ENCODE measurements at places on chromosomes 11 and 22.
A peak's percentile ranks its signal among the peaks of the same experiment; 100 is the strongest.

DNA sequence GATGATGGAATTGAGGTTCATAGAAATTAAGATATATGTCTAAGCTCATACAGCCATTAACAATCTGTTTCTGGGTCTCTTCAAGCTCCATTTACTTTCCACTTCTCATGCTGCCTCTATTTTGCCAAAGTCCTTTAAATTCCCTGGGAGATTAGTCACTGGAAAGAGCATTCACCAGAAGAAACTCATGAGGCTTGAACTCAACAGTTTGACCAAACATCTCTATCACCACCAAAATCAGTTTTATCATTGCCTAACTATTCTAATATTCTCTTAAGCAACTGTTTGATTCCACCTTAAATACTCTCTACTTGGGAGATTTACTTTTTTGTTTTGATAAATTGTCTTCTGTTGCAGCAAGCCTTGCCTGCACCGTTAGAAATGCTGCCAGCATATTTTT, 881.3 kb downstream of the KCNA4 start:
- no peak for ATAC-seq

DNA sequence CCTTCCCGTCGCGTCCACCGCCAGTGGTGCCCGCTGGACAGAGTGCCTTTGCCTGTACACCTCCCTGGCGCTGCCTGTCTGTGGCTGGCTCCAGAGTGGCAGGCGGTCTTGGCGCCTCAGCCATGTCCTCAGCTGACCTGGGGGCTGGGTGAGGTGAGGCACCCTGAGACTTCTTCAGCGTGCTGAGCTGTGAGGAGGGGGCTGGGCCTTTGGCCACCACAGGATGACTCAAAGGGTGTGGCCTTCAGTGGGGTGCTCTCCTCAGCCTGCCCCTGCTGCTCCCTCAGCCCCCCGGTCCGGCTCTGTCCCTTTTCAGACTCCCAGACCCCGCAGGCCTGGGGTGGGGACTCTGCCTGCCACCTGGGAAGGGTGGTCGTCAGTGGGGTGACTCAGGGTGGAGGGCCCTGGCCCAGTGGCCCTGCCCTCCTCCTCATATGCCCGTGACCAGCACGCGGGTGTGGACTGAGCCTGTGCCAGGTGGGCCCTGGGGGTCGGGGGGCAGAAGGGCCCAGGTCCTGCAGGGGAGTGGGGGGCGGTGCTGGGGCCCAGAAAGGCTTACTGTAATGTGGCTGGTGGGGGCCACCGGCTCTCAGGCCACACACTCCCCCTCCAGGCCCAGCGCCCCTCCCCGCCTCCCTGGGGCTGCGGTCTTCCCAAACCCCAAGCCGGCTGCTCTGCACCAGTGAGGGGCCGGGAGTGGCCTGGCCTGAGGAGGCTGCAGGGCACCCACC, 15.9 kb downstream of the CRELD2 start:
- ATAC-seq, result no peak

GRCh38 chr11:38456371-38456770, 1858.3 kb upstream of the RAG2 start:
- ATAC-seq, result no peak

DNA sequence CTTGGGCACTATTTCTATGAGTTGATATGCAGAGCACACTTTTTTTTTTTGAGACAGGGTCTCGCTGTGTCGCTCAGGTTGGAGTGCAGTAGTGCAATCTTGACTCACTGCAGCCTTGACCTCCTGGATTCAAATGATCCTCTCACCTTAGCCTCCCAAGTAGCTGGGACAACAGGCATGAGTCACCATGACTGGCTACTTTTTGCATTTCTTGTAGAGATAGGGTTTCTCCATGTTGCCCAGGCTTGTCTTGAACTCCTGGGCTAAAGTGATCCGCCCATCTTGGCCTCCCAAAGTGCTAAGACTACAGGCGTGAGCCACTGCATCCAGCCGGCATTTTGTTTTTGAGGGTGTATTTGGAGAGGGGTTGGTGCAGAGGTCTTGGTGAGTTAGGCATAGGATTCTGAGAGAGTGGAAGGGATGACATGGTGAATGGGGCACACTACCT, 29.9 kb upstream of the MTCH2 start:
- no peak for ATAC-seq

DNA sequence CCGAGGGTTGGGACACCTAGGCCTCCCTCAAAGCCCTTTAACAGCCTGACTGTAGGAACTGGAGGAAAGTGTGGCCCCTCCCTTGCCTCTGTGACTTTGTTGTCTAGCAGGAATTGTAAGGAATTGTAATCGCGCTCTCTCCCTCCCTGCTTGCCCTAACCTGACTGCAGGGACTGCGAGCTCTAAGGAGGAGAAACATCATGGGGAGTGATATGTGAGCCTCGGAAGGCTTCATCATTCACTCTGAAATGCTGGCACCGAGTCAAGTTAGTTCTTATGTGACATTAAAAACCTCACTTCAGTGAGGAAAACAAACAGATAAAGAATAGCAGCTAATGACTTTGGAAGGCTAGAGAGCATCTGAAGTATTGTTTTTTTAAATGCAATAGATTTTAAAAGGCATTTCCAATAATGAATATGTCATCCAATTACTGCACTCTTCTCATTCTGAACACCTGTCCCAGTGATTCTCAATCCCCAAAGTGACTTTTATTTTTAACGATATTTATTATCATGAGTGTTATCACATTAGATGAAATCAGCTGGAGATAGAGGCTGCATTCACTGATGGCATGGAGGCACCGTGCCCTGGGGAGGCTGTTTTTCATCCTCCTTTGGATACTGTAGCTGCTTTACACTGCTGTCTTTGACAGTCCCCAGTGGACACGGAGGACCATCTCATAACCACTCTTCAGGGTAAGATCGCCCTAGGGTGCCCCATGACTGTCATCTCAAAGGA, 58.5 kb upstream of the NTM start:
- no peak for ATAC-seq

- no peak for ATAC-seq
Observed at GRCh38 chr22:44349594-44349993, 36.8 kb upstream of the SHISAL1 start.

DNA sequence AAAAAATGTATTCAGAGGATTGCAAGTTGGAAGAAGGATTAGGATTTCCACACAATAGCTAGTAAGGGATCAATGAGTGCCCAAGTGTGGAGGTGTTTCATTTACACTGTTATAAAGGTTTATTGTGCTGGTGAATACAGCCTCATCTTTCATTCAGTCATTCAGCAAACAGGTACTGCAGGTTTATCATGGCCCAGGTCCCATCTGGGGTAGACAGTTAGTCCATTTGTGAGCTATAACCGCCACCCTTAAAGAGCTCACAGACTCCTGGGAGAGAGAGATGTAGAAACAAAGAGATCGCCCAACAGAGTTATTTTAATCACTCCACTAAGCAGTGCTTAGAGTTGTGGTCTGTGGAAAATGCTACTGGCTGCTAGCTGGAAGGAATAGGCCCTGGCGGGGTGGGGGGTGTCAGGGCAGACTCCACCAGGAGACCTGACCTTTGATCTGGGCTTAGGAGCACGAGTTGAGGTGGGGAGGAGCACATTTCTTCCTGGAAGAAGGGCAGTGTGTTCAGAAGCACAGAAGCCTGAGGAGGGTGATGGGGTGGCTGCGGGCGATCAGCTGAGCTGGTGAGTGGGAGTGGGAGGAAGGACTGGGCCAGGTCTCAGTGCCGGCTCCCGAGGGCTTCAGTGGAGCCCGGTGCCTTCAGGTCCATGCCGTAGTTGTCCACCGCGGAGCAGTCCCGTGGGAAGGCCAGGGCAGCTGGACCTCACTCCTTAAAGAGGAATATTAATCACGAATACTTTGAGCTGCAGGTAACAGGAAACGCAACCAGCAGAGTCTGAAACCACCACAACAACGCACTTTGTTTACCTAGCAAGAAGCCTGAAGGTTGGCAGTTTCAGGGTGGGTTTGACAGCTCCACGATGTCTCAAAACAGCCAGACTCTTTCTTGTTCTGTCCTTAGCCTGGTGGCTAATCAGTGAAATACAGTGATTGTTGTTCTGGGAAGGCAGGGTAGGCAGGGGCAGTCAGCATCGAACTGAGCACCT, 11.2 kb downstream of the TOM1 start:
- no peak for ATAC-seq

GRCh38 chr11:85086504-85087284, 540.5 kb downstream of the DLG2 start:
- ATAC-seq, result no peak

DNA sequence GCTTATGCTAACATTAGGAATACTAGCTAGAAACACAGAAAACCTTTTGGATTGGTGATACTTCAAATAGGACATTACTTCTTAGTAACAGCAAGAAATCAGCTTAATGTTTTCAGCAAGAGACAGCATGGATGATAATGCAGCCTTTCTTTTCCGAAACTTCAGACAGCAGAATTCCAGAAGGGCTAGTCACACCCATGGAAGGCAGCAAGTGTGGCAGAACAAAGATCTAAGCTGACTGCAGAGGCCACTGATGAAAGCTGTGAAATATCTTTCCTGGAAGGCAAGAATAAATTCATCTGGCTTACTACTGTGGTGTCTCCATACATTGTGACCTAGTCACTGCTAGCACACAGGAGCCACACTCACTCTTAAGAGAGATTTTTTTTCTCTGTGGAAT, 100.3 kb downstream of the CCDC83 start:
- peak; percentile 87 for ATAC-seq

- no peak for ATAC-seq
Observed at GRCh38 chr11:40139066-40139465, 1320.4 kb downstream of the LRRC4C start.

DNA sequence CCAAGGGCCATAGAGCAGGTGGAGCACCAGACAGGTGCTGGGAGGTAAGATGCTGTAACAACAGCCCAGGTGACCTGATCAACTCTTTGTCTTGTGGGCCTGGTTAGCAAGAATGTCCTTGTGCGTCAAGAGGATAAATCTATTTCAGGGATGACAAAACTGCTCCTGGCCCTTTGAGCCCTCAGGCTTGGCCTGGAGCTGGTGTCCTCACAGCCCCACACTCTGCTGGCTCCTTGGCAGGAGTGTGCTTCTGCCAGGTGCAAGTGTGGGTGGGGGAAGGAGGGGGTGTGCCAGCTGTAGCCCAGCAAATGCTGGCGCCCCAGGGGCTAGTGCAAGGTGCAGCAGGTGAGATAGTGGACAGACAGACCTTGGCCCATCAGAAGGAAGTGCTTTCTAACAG, 19.5 kb downstream of the AMPD3 start:
- ATAC-seq, result no peak

DNA sequence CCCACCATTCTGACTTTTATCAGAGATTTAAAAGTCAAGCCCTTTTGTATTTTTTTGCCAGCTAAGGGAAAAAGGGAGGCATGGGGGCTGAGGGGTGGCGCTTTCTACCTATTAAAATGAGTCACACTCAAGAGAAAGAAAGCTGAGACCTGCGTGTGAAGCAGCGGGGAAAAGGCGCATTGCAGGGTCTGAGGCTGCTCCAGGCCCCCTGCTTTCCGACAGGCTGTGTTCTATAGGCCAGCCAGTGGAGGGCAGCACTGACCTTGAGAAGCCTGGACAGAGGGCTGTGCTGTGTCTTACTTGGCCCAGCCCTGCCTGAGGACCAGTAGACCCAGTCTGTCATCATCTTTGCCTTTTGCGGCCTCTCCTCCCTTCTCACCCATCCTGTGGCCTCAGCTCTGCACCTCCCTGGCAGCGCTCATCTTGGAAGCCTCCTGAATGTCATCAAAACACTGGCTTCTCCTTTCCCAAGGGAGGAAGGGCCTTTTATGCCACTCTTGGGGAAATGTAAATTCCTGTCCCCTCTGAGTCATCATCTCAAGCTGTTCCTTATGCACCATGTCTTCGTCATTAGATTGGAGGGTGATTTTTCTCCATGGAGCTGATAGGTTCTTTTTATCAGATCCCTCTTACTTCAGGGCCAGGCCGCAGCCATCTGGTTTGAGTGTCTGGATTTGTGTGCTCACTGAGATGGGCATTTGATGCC, 12.6 kb upstream of the MAPK8IP1 start:
- peak; percentile 99 for ATAC-seq

DNA sequence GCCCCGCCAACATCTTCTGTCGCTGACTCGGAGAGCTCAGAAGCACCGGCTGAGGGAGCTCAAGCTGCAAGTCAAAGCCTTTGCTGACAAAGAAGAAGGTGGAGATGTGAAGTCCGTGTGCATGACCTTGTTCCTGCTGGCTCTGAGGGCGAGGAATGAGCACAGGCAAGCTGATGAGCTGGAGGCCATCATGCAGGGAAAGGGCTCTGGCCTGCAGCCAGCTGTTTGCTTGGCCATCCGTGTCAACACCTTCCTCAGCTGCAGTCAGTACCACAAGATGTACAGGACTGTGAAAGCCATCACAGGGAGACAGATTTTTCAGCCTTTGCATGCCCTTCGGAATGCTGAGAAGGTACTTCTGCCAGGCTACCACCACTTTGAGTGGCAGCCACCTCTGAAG, 6.7 kb downstream of the RAG1 start:
- ATAC-seq, result no peak

GRCh38 chr22:41405588-41405987, 23.8 kb downstream of the TEF start:
- ATAC-seq, result no peak

DNA sequence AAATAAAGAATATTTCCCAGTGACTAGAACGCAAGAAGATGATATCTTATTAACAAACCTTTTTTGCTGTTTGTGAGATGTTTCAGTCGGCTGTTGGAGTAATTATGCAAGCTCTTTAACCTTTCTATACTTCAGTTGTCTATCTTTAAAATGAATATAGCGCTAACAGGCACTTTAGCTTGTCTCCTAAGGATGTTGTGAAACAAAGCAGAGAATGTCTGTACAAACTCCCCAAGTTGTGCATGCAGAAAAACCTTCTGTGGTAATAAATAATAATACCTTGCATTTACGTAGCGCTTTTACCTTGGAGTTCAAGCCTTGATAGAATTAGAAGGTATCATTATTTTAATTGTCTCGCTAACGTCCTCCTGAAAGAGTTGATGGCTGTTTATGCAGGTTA, 1.9 kb upstream of the KDM2A start:
- ATAC-seq, result no peak

DNA sequence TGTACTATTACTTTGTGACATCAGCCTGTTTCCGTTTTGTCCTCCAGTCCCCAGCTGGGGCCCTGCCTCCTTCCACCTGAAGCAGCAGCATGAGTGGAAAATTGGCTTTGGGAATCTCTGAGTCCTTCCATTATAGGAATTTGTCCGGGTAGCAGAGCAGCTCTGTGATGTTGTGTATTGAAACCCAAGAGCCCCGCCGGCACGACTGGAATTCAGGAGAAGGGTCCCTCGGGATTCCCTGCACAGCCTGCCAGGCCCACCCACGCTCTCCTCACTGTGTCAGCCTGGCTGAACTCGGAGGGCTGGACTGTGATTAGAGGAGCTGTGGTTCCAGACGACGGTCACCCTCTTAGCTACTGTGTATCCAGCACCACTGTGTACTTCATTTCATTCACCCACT, 18.8 kb upstream of the TSPAN18 start:
- no peak for ATAC-seq

Measured in SK-N-SH treated with all-trans-retinoic acid at 6 μM for 48 hours (cell line).